Activated T-cell treated with anti-CD3 and anti-CD28 coated beads for 48 hours (primary cell): ENCODE measurements at places on chromosomes 4 and X.

GRCh38 chr4:120155287-120155686 lies 88.6 kb upstream of the MAD2L1 start:
- no peak for DNase-seq

GRCh38 chrX:132614297-132614696 lies 125.5 kb upstream of the MBNL3 start:
- DNase-seq: no peak

DNA sequence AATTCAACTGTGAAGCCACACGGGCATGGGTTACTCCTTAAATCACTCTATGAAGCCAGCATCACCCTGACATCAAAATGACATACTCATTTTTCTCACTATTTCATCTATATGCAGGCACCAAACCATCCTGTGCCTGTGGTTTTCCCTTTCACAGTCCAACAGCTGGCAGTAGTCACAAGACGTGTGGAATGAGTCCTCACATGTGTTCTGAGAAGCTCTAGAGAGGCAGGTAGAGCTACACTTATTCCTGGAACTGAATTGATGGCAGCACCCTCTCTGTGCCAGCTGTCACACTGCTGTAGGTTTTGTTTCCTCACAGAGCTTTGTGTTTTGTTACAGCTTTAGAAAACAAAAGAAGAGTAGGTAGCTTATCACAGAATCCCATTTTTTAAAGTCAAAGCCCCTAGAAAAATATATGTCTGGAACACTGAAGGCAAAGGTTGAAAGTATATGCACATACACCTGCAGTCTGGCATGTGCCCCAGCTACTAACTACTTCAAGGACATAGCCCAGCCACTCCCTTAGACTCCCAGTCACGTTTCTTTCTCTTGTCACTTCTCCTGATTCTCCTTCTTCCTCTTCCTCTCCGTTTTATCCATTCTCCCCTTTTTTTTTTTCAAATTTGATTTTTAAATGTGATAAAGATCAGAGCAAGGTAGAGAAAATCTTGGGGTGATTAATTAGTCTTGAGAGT lies 107.1 kb downstream of the ANXA10 start:
- no peak for DNase-seq

DNA sequence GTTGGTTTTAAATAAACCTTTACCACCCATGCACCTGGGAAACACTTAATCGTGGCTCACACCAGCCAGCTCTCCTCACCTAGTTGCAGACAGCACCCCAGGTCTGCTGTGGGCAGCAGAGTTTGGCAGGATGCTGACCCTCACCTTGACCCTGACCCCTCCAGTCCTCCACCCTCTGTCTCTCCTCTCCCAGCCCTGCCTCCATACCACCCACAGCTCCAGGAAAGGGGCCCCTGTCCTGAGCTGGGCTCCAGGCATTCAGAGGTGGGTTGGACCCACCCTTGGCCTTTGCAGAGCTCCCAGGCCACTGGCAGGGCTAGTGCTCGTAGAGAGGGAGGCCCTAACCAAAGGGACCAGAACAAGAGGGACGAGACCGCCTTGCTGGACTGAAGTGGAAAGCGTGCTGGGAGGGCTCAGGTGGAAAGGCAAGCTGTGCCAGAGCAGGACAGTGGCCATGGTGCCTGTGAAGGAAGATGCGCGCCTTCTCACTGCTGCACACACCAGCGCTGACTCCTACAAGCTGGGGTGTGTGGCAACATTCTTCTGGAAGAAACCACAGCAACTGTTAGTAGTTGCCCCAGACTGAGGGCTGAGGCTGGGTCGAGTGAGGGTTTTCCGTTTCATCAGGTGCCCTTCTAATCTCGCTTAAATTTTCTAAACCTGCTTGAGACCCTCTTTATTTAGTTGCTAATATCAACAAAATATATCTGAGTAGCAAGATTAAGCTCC lies 10.7 kb upstream of the S100P start:
- DNase-seq: no peak

DNA sequence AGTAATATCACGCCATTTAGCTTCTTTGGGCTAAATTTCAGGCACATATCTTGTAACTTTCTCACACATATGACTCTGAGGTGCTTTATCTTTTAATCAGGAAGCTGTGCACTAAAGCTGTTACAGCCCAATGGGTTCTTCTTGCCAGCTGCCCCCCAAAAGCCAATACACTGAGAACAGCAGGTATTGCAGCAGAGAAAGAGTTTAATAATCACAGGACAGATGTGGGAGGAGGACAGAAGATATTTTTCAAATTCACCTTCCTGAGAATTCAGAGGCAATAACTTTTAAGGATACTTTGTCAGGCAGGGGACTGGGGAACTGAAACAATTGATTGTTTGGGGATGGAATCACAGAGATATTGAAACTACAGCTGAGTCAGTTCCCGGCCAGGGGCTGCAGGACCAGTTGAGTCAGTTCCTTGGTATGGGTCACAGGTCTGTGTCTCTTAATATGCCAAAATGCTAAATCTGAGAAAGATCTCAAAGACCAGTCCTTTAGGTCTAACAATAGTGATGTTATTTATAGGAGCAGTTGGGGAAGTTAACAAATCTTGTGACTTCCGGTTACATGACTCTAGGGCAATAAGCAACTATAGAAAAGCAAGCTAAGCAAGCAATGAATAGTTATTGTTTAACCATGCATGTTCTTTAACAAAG lies 28.1 kb downstream of the DDIT4L start:
- no peak for DNase-seq

- DNase-seq: no peak
These were observed 129.0 kb downstream of the DMD start for GRCh38 chrX:33082371-33082770.

DNA sequence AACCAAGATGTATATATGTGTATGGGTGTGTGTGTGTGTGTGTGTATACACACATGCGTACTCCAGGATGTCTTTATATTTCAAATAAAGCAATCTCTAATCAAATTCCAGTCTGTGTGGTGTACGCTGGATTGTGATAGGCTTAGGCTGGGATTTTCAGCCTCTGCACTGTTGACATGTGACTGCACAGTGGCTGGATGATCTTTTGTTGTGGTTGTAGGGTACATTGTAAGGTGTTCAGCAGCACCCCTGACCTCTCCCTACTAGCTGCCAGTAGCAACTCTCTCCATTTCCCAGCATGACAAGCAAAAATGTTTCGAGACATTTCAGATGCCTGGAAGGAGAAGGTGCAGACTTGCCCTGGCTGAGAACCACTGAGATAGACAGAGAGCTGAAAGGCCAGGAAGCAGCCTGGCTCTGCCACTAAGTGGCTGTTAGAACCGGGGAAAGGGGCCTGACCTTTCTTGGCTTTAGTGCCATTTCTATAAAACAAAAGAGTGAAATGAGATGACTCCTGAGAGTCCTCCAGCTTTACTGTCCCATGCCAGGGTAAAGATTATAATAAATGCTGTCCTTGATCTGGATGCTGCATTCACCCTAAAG lies 10.5 kb downstream of the PGM2 start:
- DNase-seq: no peak

- no peak for DNase-seq
These were observed 22.2 kb downstream of the HMX1 start for GRCh38 chr4:8849266-8850073.

DNA sequence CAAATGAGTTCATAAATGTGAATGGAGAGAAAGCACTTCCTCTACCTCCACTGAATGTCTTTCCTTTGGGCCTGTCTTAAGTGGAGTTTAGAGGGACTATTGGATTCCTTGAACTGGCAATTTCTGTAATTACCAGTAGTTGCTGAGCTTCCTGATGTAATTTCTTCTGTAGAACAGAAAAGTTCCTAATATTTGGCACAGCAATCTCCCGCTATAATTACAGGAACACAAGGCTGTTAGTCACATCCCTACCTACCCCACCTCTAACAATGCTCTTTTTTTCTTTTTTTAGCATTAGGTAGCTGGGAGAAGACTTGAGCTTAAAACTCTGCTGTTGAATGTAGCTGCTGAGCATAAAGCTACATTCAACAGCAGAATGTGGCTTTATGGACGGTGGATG lies 24.8 kb upstream of the RBPJ start:
- DNase-seq: no peak

- DNase-seq: no peak
These were observed 66.7 kb downstream of the TENM3 start for GRCh38 chr4:182309877-182310276.

DNA sequence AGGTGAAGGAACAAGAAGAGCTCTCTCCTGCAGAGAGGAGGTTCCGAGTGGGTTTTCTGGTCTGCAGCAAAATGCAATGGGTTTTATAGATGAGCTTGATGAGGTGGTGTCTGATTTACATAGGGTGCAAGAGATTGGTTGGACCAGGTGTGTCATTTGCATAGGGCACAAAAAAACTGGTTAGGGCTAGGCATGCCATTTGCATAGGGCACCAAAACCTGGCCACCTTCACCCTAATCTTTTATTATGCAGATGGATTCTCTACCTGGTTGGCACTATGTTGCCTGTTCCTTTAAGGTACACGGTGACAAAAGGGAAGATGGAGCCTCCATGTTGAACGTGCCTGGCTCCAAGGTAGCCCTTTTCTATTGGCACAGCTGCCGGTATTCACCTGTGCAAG lies 94.5 kb upstream of the PRKX start:
- no peak for DNase-seq
